ENCODE measurements at places on chromosomes 6 and 20.

DNA sequence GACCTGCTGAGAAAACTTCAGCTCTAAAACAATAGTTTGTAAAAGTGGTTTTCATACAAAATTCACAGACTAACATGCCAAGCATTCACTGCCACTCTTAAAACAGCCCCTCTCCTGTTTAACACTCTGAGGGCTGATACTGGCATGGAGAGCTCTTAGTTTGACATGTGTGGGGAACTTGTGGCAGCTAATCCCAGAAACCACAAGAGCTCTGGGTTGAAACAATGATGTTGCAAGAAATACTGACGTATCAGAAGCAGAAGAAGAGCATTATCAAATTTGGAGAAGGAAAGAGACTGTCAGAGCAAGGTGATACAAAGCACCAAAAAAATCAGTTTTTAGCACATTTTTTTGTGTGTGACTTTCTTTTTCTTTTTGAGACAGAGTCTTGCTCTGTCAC, 5.1 kb downstream of the BEND3 start:
- DNase-seq, result no peak

DNA sequence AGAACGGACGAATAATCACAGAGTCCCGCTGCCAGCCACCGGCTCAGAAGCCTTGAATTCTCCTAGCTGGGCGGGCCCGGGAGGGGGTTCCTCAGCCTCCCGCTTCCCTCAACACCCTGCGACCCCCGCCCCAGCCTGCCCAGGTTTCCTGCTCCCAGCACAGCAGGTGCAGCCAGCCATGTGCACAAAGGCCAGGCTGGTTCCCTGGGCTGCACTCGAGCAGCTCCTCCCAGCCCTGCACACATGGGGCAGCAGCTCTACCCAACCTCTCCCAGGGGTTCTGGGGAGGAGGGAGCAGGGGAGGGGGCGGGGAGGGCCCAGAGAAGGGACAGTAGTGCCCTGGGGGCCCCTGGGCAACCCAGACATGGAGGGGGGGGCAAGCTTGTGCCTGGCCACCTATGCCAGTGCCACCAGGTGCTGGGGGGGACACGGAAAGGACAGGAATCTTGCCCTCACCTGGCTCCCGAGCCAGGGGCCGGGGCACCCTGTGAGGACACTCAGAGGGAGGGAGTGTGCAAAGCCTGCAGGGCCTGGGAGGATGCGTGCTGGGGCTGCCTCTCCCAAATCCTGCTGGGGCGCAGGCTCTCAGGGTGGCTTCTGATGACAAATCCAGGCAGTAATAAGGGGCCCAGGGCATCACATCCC, 1.2 kb upstream of the NTSR1 start:
- no peak for DNase-seq

DNA sequence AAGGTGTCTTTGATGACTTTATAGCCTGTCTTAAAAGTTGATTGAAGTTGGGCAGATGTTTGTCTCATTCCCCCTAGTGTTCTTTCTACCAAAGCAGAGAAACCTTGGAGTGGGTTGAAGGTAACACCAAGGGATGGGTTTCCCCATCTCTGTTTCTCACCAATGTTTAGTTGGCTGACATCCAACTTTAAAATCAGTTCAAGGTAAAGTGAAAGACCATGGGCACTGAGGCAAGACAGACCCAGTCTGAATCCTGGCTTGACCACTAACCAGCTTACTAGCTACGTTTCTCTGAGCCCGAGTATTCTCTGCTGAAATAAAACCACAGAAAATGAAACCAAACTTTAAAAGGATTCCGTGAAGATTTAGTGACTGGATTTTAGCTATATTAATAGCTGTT, 258.9 kb downstream of the KIF16B start:
- DNase-seq, result no peak

- no peak for DNase-seq
These were observed 10.2 kb downstream of the RNASET2 start for GRCh38 chr6:166946125-166946524.

DNA sequence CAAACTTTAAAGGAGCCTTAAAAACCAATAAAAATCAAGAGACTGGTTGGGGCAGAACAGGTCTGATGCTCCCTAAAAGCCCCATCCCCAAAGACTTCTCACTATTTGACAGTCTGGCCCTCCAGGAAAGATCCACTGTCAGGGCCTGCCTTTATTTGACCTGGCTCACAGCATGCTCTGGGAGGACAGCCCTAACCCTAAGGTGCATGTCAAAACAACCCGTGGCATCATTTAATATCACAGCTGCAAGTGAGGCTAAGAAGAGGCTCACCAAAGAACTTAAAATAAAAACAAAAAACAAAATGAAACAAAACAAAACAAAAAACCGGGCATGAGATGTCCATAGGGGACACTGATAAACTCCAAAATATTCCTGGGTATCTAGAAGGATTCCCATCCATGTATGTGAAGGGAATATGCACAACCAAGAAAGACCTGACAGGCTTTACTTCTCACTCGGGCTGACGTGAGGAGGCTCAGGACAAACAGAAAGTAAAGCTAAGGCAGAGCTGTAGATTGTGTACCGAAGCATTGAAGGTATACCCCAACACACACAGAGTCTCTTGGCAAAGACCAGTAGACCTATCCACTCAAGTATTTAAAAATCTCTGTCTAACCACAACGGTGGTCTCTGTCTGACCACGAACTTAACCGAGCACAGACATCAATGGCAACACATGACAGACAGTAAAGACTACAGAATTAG, 57.3 kb downstream of the AHI1 start:
- DNase-seq, result no peak

DNA sequence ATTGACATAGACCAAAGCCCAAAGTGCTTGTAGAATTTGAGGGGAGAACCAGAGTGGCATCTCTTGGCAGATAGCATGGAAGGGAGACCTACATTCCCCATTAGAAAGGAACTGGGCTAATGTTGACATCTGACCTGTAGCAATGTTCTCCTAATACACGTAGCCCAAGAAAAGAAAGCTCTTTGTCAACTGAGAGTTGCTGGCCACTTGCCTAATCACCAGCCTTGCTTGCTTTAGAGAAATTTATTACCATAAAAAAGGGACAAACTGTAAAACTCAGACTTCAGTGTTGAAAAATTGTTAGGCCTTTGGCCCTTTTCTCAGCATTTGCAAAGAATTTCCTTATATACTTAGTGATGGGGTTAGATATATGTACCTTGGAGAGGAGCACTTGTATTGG, 777.5 kb downstream of the MAFB start:
- no peak for DNase-seq

DNA sequence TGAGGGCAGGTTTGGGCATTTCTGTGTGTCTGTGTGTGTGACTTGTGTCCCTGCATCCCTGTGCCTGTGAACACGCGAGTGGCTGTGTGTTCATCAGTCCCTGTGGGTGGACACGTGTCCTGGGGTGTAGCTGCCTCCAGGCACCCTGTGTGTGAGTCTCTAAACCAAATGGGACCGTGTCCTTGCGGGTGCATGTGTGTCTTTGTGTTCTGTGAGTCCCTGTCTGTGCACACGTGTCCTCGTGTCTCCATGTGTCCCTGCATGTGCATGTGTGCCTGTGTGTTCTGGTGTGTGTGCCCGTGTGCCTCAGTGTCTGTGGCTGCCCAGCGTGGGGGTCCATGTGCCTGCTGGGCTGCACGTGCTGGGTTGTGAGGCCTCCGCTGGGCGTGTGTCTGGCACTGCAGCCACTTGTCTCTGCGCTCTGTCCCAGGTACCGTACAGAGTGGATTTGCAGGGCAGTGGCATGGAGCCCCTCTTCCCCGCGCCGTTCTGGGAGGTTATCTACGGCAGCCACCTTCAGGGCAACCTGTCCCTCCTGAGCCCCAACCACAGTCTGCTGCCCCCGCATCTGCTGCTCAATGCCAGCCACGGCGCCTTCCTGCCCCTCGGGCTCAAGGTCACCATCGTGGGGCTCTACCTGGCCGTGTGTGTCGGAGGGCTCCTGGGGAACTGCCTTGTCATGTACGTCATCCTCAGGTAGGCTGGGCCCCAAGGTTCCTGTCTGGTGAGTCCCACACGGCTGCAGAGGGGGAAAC, 8.2 kb upstream of the LKAAEAR1 start:
- DNase-seq, result no peak

GRCh38 chr20:4064144-4064909, 49.0 kb upstream of the RNF24 start:
- DNase-seq, result no peak

DNA sequence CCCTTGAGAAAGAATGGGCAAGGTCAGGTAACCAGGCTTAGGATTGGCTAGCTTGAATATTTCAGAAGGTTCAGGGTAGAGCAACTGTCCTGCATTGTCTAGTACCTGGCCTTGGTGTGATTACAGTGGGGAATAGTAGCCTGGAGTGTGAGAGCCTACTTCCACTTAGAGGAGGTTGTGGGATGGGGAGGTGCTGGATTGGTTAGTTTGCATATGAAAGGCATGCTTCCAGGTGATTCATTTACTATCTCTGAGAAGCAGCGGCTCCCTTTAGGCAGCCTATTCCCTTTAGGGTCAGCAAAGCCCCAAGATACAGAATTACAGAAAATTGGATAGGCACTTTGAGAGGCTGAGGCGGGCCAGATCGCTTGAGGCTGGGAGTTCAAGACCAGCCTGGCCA, 25.0 kb upstream of the SCGN start:
- no peak for DNase-seq

DNA sequence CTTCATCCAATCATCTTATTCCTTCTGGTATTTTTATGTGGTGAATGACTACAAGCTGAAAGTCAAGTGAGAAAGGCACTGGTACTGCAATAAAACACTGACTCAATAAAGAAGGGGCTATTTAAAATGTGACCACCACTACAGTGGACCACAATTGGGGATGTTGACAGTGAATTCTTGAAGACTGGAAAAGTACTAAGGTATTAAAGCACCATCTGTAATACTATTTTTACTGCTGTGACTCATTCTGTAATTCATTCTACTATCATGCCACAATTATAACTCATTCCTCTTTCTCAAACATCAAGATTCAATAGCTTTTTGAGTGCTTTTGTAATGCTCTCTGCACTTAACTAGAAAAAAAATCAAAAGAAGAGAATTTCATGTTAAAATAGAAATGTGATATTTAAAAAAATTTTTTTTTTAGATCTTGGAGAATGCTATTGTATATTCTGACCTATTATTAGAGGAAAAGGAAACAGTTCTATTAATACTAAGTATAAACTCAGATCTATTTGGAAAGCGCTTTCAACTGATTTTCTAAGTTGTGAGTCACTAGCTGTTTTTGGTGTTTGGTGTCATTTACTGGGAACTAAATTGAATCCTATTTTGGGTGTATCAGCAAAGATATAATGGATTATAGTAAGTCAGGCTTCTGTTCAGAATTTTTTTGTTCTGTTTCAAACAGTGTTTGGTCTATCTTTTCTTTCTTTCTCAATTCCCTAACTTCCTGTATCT, 104.7 kb upstream of the TMEM170B start:
- DNase-seq, result no peak

- DNase-seq, result no peak
These were observed 44.4 kb downstream of the SLC2A4RG start for GRCh38 chr20:63783970-63784369.

- DNase-seq, result no peak
These were observed 155.7 kb upstream of the JARID2 start for GRCh38 chr6:15090145-15090579.

DNA sequence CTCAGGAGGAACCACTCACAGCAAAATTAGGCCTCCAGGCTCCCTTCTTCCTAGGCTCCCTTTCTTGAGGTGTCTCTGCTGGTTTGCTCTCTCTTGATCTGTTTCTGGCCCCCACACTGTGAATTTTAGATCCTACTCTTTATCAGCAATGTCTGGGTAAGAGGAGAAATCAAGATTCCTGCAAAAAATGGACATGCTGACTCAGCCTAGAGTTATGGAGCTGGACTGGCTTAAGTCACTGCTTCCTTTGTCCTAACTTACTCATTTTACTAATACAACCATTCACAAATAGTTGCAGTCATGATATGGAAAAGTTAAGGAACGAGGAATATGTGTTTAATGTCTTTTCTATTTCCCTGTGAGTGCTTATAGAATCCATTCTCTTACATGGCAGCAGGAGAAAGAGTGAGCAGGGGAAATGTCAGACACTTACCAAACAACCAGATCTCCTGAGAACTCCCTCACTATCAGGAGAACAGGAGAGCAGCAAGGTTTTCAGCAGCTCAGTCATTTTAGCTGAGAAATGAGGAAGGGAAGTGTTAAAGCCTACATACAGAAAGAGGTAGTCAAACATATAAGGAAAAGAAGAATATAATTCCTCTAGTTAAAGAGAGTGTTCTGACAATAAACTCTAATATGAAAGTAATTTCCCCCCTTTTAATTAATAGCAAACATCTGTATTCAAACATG, 160.8 kb downstream of the PDE7B start:
- no peak for DNase-seq

DNA sequence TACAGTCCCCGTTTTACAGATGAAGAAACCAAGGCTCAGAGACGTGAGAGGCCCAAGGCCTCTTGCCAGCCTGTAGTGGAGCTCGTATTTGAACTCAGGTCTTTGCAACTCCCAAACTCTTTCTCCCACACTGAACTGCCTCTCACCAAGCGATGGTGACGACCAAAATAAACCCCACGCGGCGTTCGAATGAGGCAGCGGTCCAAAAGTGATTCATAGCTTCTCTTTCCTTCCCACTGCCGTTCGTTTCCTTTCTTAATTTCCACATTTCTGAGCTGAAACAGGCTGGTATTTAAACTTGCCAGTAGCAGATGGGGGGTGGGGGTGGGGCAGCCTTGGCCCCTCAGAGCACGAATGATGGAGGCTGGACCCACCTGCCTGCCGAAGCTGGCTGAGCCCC, 252.9 kb upstream of the KCNG1 start:
- DNase-seq, result no peak

- no peak for DNase-seq
These were observed 251.4 kb downstream of the PRL start for GRCh38 chr6:22045261-22045912.

DNA sequence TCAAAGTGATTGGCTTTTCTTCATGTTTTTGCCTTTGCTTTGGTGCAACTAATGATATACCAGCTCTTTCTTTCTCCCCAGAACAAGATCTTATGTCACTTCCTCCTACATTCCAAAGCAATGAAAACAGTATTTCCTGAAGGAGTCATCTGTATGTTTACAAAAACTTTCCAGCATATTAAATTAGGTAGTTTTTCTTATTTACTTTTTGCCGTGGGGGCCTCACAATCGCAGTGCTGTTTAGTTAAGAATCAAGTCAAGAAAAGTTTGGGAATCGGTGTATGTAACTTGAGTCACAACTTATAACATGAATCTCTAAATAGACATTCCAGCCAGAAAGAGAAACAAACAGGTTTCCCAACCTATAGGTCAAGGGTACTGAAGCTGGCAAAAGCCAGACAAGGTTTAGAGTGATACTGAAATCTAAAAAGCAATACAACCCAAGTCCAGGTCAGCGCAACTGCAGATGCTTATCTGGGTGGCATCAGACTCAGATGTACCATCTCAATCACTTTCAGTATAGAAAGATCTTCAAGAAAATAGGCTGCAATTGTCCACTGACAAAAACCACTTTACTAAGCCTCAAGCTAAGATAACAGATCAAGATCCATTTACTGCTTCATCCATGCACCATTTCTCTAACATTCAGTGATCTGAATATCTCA, 63.6 kb downstream of the IPCEF1 start:
- DNase-seq, result no peak

DNA sequence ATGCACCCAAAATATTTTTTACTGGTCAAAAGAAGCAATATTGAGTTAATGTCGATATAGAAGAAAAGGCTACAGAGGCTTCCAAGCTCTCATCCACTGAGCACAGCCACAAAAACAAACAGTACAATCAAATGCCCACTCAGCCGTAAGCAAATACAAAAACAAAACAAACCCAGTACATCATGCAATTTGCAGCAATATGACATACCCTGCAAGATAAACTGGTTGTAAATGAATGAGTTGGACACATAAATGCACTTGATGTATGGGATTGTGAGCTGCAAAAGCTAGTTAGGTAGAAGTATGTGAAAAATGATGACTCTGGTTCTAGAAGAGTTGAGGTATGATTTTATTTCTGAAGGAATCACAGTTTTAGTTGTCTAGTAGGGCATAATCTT, 83.9 kb downstream of the SESN1 start:
- DNase-seq, result no peak

Measured in esophagus squamous epithelium (tissue), 5 donors.